LHCN-M2 (cell line): ENCODE measurements at places on chromosomes 11 and 22. TPM values are rescaled to one million over a fixed set of nuclear protein-coding genes. Genes with fewer than 3 reads are reported as not detected.

The POU2AF3 gene
- total RNA-seq: not detected in 2 replicates

DNA sequence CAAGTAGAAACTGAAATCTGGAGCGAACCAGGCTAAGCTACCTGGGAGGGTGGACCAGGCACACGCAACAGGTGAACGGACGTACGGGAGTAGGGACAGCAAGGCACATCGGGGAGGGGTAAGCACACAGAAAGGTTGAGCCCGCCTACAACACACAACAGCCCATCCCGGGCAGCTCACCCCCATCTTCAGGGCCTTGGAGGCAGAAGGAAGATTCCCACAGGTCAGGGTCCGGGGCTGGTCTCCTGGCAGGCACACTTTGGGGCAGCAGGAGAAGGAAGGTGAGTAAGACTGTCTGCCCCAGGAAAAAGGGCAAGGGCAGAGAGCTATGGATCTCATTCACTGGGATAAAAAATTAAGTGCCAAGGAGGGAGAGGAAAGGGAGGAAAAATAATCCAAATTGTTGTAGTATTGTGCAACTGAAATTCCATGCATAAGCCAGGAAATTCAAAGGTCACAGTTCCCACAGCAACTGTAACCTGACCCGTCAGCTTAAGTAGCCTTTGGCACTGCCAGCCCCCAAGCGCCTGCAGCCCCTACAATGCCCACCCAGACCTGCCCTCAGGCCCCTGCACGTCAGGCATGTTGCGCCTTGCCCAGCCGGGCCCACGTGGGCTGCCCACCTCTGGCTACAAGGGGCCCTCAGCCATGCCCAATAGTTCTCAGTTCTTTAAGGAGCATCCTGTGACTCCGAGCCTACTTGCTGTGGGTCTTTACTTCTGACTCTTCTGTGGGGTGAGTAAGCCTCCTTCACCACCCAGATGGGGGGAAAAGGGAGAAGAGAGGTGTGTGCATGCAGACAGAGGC is 51.8 kb downstream of the MICAL3 start:
- peak; percentile 77 for DNase-seq

The PRRG4 gene
- 1.3 TPM in 2 replicates for total RNA-seq

- DNase-seq: peak; percentile 95
These were observed 6.8 kb downstream of the SLN start for GRCh38 chr11:107705027-107705426.

DNA sequence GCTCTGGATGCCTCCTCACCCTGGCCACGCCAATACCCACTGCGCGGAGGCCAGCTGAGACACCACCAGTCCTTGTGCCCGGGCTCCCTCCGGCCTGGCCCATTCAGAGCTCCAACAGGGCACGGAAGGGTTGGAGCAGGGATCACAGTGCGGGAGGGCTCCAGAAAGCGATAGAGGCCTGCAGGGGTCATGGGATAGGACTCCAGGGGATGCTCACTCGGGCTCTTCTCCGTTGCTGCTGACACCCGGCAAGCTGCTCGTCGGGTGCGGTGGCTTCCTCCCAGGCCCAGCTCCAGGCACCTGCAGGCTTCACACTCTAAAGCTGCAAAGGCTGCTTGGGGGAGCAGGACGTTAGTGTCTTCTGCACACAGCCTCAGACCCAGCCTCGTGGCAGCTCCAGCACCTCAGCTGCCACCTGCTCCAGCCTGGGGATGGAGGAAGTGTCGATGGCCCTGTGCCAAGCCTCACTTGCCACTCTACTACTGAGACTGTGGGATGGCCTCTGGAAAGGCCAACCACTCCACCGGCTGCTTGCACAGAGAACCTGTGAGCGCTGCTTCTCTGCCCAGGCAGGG is 10.6 kb downstream of the WNT7B start:
- no peak for DNase-seq

GRCh38 chr22:28741785-28742561 is at the start of the genes CHEK2 and HSCB:
TSS of gene CHEK2 (minus strand) at chr22:28741820. CDS start at chr22:28734721, 7,099 bp downstream.
TSS of gene HSCB (plus strand) at chr22:28742039. CDS start at chr22:28742096, 57 bp downstream.
- peak; percentile 99 for DNase-seq
